ENCODE measurements at places on chromosomes 5 and 9. TPM values are rescaled to one million over a fixed set of nuclear protein-coding genes. Genes with fewer than 3 reads are reported as not detected.

Gene PCDHGB4
- 0.88 TPM for total RNA-seq

Gene GABRP
- total RNA-seq: not detected

Gene GABRA6
- not detected for total RNA-seq

Gene KIF24
- total RNA-seq: 4.1 TPM

Gene IL4
- not detected for total RNA-seq

Gene ELAVL2
- total RNA-seq: not detected

Gene SYK
- total RNA-seq: 0.01 TPM

Gene PROB1
- 0.36 TPM for total RNA-seq

Gene OR2V2
- total RNA-seq: not detected

Gene CER1
- total RNA-seq: not detected

Gene C5orf34
- total RNA-seq: 4.7 TPM

Gene TPPP
- total RNA-seq: 5.3 TPM

Gene ADAMTSL1
- not detected for total RNA-seq

Gene PCDHAC2
- 3.0 TPM for total RNA-seq

Gene PCDHB16
- 0.05 TPM for total RNA-seq

Gene CDH9
- total RNA-seq: not detected

Gene SVEP1
- 1.9 TPM for total RNA-seq

Gene PHPT1
- total RNA-seq: 287 TPM

Gene SLC24A2
- not detected for total RNA-seq

Gene STING1
- 1.2 TPM for total RNA-seq

Gene COL23A1
- total RNA-seq: not detected

Gene OBP2B
- not detected for total RNA-seq

Gene CAMSAP1
- total RNA-seq: 26.2 TPM

Gene ATP6V0E1
- 268 TPM for total RNA-seq

Gene OGN
- not detected for total RNA-seq

Gene CDC25C
- 12.0 TPM for total RNA-seq

Gene CDC26
- 52.7 TPM for total RNA-seq

Gene GADD45G
- total RNA-seq: 0.21 TPM

Gene NSA2
- 127 TPM for total RNA-seq

Gene CAMK2A
- 1.4 TPM for total RNA-seq

Gene PCDHGC3
- total RNA-seq: 6.8 TPM

Gene FGF1
- total RNA-seq: 1.6 TPM

Gene SHISAL2B
- not detected for total RNA-seq

Measured in A549 treated with DMSO at 1 μM for 4 hours (cell line).